Stimulated activated naive CD4-positive, alpha-beta T cell treated with Interleukin-2 at 50 U/mL for 16 hours (primary cell): ENCODE measurements at places on chromosomes 1 and 21.

GRCh38 chr21:35119501-35120047 lies 70.5 kb upstream of the RUNX1 start:
- no peak for DNase-seq

DNA sequence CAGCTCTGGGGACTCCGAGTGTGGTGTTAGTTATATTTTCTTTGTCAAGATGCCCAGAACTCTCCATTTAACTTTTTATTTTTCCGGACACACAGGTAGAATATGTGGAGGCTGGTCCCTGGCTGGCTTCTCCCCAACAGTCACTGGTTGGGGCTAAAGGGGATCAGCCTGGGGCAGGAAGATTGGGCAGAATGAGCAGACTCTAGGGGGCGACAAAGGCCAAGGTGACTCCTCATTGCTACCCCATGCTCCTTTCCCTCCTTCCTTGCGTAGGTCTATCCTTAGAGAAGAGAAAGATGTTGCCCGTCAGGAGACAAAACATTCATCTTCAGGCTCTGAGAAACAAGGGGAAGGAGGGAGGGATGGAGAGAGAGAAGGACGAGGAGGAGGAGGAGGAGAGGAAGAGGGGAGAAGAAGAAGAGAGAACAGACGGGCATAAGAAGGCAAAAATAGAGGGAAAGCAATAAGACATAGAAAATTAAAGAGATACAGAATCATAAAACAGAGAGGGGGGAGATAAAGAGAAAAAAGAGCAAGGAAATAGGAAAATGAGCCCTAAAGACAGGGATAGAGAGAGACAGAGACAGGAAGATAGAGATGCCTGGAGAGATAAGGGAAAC lies 89.9 kb downstream of the FOXD2 start:
- DNase-seq: no peak

DNA sequence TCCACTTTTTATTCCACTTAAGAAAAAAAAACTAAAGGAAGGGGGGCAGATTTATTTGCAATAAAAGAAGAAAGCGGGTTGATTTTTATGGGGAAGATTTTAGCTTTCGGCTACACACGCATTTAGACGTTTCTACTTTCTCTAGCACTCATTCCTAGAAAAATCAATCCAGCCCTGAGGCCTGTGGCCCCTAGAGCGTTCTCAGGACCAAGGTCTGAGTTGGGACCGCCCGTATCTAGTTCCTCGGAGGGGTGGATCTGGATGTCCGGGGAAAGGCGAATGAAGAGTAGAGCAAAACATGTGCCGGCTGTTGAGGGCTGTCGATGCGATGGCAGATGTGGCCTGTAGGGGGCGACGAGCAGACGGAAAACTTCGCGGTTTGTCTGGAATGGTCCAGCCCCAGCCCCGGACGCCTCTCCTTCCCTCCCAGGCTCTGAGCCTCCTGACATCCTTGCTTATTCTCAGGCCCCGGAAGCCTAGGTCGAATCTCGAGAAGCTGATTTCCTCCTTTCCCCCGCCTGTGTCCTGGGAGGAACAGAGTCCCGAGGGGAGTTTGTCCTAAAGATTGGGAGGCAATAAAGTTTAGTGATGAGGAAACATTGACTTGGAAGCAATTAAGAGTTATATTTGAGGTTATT lies 5.2 kb downstream of the FOXD3 start:
- no peak for DNase-seq

- no peak for DNase-seq
Observed at GRCh38 chr1:23529146-23530086, 1.6 kb downstream of the E2F2 start.

GRCh38 chr1:219325368-219325742 lies 151.7 kb downstream of the LYPLAL1 start:
- DNase-seq: no peak

- no peak for DNase-seq
Observed at GRCh38 chr1:8002329-8002910, 23.7 kb downstream of the ERRFI1 start.

- DNase-seq: no peak
Observed at GRCh38 chr21:39384674-39385298, 35.9 kb upstream of the HMGN1 start.

- no peak for DNase-seq
Observed at GRCh38 chr1:45923343-45923742, 119.9 kb downstream of the MAST2 start.

DNA sequence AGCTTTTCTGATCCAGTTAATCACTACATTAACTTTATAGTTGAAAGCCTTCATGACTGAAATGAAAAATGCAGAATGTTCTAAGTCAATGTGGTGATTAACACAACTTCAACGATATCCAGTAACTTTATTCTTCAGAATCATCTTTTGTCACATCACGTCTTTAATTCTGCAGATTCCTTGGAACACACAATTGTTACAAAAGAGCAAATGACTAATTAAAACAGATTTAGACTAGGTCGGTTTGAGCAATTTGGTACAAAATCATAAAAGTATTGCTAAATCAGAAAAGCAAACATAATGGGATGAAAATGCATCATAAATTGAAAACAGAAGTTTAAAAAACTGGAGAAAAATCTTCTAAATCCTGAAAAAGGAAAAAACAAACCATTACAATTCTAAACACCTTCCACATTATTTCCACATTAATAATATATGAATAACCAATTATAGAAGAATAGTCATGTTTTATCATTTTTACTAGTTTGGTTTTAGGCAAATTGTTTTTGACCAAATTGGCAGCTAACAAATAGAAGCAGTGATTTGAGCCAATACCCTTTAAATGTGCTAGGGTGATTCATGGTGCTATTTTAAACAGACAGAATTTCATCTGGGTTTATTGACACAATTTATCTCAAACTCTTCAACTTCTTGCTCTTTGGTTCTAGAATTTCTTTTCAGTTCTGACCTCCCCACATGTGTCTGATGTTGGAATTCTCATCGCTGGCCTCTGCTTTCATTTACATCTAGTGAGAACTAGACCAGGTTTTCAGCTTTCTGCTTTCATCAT lies 468.1 kb upstream of the PTBP2 start:
- no peak for DNase-seq

DNA sequence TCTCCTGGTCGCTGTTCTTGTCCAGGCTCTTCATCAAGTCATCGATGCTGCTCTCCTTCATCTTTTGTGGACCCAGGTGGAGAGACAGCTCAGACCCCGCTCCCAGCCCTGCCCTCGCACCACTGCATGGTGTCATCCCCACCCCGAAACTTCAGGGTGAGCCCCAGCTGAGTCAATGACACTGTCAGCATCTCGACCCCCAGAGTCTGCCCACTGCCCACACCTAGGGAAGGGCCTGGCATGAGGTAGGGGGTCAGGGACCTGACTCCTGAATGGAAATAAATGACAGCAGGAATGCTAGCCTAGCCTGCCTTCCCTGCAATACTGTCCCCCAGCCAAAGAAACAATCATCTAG lies 1.6 kb upstream of the S100A6 start:
- no peak for DNase-seq

- DNase-seq: no peak
Observed at GRCh38 chr21:33657124-33657820, 15.0 kb downstream of the ITSN1 start.

DNA sequence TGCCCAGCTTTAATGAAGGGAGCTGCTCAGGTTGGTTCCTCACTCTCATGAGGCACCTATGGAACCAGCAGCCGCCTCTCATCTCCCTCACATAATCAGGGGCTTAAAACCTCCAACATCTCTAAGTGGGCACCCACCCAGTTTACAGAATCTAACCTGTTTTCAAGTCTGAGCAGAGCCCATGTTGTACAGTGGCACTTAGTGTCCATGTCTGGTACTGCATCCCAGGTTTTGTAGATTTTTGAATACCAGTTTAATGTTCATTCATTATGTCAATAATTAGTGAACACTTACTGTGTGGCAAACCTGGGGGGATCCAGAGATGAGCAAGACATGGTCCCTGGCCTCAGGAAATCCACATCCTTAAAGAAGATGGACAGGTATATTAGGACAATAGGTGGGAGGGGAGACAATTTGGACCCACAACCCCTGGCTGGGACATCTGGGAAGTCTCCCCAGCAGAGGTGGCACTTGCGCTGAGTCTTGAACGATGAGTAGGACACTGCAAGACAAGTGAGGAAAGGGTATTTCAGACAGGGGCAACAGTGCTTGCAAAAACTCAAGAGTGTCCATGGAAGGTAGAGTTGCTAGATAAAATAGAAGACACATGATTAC lies 83.3 kb downstream of the LACTBL1 start:
- no peak for DNase-seq

GRCh38 chr1:44719318-44719717 lies 11.7 kb downstream of the RNU5D-1 start:
- no peak for DNase-seq

GRCh38 chr1:214615871-214616270 lies 12.9 kb downstream of the CENPF start:
- no peak for DNase-seq

GRCh38 chr21:42476388-42477331 lies 19.4 kb downstream of the RSPH1 start:
- DNase-seq: no peak

GRCh38 chr1:153231785-153232184 lies 14.4 kb downstream of the PRR9 start:
- DNase-seq: no peak

DNA sequence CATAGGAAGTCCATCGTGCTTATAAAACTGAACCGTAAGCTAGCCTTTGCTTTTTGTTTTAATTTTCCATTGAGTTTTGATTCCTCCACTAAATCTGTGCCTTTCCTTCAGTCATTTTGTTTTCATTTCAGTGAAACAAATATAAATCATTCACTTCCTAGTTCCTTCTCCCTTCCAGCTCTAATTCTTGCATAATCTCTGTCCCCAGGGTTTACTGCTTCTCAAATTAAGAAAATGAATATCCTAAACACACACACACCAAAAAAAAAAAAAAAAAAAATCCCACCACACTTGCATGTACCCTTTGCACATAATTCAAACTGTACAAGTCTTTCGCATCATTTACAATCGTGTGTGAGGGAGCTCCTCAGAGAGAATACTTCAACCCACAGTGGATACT lies 6.8 kb downstream of the KCNH1 start:
- DNase-seq: no peak

DNA sequence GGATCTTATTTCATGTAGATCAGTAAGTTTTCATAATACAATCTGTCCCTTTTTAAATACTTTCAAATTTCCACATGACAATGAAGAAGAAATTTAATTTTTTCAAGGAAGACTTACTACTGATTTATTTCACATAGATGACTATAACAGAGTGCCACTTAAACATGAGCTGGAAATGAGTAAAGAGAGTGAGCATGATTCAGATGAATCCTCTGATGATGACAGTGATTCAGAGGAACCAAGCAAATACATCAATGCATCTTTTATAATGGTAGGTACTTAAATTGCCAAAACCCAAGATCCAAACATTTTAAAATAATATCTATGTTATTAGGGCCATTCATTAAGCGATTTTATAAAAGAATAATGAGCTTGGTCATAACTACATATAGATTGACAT lies 110.4 kb downstream of the PTPRC start:
- DNase-seq: no peak

DNA sequence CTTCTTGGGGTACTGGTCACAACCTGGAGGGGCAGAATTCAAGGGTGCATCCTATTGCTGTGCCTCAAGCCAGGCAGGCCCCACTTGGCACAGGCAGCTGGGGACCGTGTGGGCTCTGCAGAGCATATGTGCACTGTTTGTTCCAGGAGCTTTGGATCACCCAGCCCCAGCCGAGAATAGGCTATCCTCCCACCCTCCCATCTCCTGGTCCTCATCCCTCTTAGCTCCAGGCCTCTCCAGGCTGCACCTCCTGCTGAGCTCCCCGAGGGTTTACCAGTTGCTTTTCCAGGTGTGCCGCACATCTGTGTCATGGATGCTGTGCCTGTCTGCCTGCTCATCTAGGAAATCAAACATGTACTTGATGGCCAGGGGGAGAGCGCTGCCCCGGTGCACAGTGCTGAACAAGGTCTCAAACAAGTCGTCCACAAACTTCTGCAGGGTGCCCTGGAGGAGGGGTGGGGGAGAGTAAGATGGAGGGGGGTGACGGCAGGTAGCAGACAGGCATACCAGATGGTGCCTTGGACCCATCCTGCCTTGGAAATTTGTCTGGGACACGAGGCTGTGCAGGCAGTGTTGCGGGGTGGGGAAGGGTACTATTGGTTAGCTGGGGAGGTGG lies 120.5 kb upstream of the CD34 start:
- DNase-seq: no peak

DNA sequence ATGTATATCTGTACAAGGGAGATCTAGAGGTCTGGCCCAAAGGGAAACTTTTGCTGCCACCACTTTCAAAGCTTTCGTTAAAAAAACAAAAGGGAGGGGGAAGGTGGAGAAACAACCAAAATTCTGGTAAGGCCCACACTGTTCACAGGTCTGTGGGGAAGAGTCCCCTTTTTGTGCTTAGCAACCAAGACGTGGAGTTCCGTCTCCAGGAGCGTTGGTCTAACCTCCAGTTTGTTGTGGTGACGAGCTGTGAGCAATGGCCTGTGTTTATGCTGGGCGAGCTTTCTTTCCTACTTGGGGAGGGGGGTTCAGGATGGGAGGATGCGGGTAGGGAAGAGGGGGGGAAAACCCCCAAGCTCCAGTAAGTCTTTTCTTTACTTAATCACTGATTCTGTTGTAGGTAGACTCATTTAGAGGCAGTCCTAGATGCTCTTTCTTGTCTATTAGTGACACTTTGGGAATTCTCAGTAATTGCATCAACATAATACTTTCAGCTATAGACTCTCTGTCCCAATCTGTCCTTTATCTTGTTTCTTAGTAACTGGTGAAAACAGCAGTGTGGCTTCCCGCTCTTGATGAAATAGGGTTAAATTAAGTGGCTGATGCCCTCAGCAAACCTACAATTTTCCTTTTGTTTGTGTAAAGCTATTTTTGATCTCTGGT lies 1.5 kb downstream of the HIPK1 start:
- peak; percentile 73 for DNase-seq

GRCh38 chr1:28139025-28139712 lies 37.3 kb downstream of the PTAFR start:
- no peak for DNase-seq

DNA sequence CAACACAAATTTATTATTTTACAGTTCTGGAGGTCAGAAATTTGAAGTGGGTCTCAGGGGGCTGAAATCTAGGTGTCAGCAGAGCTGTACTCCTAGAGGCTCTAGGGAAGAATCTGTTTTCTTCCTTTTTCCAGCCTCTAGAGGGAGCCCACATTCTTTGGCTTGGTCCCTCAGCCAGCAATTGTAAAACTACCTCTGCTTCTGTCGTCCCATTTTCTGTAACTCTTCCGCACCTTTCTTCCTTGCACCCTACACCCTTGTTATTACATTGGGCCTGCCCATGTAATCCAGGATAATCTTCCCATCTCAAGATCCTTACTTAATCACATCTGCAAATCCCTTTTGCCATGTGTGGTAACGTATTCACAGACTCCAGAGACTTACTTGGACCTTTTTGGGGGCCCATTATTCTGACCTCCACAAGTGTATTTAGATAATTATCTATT lies 24.8 kb upstream of the THEM4 start:
- peak; percentile 20 for DNase-seq

GRCh38 chr1:178566187-178566586 lies 53.3 kb downstream of the TEX35 start:
- DNase-seq: no peak

DNA sequence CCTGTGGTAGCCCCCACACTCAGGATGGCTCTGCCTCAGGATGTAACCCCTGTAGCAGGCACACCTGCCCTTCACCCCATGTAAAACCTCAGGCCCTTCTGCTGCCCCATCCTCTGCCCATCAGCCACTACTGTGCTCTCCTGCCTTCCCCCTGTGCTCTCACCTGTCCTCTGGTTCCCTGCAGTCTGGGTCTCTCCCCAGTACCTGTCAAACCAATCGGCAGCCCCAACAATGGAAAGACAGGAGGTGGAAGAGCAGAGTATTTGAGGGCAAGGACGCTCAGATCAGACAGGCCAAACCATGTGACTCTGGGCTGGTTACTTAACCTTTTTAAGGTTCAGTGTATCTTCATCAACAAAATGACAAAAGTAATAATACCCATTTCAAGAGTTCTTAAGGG lies 30.9 kb downstream of the SMIM12 start:
- no peak for DNase-seq
